ENCODE measurements at places on chromosomes 11 and 22. TPM values are rescaled to one million over a fixed set of nuclear protein-coding genes. Genes with fewer than 3 reads are reported as not detected.

DNA sequence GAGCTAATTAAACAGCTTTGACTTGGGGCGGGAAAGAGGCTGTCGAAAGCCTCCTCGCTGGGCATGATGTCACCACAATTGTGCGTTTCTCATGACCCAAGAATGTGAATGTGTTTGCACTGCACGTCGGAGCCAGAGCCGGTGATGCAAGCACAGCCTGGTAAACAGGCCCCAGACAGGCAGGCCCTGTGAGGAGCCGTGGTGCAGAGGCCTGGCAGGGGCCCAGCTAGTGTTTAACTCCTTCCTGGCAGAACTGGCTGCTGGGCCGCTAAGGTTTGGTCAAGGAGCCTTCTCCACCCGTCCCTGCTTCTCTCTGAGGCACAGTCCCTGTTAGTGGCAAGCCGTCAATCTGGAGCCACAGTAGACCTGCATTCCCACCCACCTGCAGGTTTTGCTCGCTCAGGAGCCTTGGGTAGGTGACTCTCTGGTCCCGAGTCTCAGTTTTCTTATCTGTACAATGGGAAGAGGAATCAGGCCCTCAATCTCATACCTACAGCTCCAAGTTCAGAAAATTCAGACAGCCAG lies 25.4 kb upstream of the SMTN start:
- DNase-seq, result peak; percentile 84

DNA sequence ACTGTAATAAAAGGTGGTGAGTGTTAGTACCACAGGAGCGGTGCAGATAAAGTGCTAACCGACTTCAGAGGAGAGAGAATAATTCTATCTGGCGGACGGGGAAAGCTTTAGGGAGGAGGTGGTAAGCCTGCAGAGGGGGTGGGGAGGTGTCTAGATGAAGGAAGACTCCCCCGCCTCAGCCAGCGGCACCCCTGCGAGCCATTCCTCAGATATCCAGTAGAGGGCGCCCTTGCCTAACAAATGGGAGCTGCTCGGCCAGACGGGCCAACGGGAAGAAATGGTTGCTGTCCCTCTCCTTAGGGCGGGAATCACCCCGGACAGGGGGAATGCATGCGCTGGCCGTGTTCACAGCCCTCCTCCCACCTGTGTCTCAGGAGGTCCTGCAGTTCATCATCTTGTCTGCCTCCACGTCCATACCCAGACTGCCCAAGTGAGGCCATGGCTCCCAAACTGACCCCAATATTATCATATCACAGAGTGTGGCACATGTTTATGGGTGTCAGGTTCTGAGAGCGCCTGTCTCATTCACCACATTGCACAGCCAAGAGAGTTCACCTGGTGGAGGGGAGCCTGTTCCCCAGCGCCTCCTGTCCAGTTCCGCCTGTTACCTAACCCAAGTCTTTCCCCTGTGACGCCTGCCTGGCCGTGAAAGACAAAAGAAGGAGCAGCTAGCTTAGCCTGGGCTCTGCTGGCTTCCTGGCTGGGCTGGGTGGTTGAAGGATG lies 85.5 kb downstream of the ST3GAL4 start:
- DNase-seq, result peak; percentile 81

GRCh38 chr22:32531931-32532819 lies 57.6 kb downstream of the FBXO7 start:
- no peak for DNase-seq

- no peak for DNase-seq
Measured at GRCh38 chr11:11860103-11860979, 18.6 kb downstream of the USP47 start.

Gene KRTAP5-7
- not detected for polyA plus RNA-seq

Gene MUC2
- polyA plus RNA-seq, result 0.05 TPM

Gene PYGM
- polyA plus RNA-seq, result 380 TPM

All from muscle of arm (tissue), 14 donors.